ENCODE measurements at places on chromosomes 7 and 10.

DNA sequence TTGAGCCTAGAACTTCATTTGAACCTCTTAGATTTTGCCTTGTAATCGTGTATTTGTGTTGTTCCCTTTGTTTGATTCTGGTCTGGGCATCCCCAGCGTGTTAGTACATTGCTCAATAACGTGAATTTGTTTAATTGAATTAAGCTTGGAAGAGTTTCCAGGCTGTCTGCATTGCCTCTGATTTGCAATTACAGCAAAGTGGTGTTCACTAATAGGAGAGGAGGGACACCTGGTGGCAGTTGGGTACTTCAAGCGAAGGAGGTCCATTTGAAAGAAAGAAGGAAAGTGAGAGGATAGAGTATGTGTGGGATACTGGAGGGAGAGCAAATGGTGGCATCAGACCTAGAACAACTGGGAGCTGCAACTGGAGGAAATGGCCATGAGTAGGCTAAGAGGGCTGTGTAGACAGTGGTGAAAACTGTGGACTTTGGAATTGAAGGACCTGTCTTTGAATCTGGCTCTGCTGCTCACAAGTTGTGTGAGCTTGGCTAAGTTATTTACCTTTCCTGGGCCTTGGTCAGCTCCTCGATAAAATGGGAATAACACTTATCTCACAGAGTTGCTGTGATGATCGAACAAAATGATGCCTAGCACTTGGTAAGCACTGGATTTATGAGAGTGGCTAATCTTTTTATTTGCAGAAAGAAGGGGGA is 15.1 kb downstream of the LSMEM1 start:
- DNase-seq: peak; percentile 67

DNA sequence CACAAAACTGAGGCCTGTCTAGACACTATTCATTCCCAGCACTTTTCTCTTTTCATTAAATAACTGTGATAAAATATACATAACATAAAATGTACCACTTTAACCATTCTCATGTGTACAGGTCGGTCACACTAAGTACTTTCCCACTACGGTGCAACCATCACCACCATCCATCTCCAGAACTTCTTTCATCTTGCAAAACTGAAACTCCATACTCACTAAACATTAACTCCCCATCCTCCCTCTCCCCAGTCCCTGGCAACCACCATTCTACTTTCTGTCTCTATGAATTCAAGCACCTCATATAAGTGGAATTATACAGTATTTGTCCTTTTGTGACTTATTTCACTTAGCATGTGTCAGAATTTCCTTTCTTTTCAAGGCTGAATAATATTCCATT is 53.0 kb downstream of the ARHGAP12 start:
- no peak for DNase-seq

DNA sequence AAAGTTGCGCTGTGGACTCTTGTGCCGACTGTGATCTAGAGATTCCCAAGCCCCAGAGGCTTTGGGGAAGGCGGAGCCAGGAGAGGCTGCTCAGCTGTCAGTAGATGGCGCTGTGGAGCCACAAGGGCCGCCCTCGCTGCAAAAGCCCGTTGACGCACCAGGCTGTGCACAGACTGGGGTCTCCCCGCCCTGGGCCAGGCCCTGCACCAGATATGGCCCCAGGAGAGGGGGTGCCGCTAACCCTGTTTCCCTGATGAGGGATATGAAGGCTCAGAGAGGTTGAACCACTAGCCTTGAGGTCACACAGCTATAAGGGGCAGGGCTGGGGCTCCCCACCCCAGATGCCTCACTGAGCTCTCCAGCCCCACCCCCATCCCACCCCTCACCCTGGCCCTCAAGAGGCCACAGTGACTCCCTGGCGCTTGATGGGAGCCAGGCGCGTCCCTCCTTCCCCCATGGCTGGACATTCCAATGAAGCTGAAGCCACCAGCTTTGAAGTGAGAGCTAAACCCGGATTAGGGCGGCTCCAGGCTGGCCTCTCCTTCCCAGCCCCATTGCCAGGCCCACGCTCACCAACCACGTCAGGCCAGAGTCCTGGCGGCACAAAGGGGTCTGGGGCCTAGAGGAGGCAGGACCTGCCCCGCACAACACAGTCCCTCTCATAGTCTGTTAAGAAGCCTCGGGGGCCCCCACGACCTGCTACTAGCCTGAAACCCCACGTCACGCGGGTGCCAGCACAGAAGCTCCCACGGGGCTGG is 26.4 kb downstream of the MYL10 start:
- DNase-seq: peak; percentile 83

- no peak for DNase-seq
Measured at GRCh38 chr10:127762925-127763324, 25.9 kb downstream of the FOXI2 start.

- DNase-seq: no peak
Measured at GRCh38 chr10:111209692-111210091, 132.9 kb downstream of the ADRA2A start.

DNA sequence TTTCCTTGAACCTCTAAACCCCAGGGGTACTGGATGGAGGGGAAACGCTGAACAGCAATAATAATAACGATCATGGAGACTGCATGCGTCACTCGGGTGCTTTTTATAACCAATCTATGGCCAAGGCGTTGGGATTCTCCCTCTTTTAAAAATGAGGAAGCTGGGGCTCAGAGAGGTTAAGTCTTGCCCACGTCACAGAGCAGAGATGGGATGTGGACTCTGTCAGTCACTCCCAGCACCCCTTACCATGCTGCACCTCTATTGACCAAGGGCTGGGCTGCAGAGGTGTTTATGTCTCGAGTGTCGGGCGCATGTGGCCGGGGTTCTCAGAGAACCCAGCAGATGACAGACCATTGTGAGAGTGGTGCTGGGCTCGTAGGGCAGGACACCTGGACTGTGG is 129.9 kb downstream of the CDH23 start:
- DNase-seq: no peak

DNA sequence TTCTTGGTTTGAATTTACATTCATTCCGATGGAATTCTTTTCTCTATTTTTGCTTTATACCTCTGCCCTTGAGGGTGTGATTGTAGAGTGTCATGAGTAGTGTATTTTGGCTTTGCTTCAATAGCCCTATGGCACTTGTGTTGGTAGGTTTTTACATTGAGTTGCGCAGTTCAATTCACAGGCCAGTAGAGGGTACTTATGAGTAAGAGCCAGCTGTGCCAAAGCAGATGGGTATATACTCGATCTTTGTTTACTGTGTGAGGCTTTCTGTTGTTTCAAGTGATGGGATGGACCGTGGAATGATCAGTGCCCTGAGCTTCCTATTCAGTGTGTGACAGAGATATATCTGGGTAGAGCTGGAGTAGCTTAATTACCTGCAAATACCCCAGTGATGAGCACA is 4.3 kb upstream of the AKR1C3 start:
- DNase-seq: no peak

DNA sequence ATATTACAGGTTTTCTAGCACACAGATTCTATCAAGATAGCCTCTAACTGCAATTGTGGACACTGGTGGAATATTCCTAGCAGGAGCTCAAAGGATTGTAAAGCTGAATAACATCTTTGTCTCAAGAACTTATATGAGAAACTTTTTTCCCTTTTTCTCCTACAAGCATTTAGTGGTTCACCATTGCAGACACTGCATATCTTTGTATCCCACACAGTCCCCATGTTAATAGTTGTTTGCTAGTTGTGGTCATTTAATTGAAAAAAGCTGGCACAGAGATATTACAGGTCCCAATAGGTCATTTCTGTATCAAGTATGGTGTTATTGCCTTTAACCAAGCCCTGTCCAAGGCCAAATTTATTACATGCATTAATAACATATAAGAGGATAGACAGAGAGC is 226.2 kb upstream of the TCF7L2 start:
- no peak for DNase-seq

- DNase-seq: peak; percentile 77
Measured at GRCh38 chr7:4613846-4614548, 68.1 kb upstream of the FOXK1 start.

DNA sequence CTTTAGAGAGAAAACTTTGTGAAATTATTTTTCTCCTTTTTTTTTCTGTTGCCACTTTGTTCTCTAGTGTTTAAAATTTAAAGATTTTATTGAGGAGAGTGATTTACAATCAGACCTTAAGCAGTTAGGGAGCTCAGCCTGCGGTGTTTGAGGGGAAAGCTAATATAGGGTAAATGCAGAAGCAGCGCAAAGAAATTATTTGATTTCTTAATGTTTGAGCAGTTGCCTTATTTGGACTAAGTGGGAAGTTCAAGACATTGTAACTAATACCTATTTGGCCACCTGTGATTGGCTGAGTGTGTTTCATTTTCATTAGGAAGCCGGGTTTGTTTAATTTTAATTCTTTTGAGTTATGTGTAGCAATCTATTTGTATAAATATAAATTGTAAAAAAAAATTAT is 25.3 kb downstream of the WAC start:
- DNase-seq: no peak

DNA sequence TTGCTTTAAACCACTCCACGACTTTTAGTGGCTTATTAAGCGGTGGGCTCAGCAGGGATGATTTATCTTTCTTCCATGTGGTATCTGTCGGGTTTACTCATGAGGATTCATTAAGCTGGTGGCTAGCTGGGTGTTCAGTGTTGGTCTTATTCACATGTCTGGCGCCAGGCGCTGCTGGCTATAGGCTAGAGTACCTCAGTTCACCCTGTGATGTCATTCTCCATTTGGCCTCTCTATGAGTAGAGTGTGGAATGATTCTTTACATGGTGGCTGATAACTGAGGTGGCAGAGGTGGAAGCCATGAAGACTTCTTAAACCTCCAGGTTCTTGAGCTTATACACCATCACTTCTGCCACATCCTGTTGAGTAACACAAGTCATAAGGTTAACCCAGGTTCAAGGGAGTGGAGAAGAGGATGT is 115.4 kb downstream of the MLLT10 start:
- no peak for DNase-seq

DNA sequence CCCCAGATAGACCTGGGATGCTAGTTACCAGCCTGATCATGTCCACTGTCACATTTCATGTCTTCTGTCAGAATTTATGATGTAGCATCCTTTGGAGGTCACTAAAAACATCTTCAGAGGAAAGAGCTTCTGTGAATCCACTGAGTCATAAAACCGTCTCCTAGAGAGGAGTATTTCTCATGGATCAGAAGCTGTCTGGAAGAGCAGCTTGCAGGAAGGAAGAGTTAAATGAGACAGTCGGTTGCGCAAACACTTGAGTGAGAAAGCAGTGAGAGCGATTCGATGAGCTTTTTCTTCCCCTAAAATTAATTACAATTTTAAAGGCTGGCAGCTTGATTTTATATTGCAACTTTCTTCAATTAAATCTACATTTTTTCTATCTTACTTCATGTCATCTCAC is 47.2 kb upstream of the WDR11 start:
- no peak for DNase-seq

GRCh38 chr7:143487061-143487460 is 9.4 kb downstream of the TAS2R41 start:
- DNase-seq: no peak

GRCh38 chr7:24786306-24786705 is 29.0 kb upstream of the GSDME start:
- peak; percentile 21 for DNase-seq

DNA sequence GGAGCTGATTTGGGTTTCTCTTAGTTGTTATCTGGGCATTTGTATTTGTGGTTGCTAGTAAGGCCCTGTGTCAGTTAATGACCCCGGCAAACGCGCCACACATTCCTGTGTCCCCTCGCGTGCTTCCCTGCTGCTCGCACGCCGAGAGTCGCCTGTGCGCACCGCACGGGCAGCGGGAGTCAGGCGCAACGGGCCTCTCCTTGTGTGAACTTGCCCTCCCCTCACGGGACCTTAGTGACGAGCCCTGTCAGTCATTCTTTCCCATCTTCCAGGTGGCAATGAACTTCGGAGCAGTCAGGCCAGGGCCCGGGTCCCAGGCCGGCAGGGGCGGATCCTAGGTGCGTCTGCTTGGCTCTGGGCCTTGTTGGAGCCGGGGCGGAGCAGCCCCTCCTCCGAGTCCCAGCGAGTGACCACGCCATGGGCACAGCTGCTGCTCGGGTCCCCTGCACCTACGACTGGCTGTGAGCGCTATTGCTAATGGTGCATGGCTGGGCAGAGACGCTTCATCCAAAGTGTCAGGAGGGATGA is 12.4 kb upstream of the PRKAR1B start:
- no peak for DNase-seq

GRCh38 chr10:7891634-7892033 is 73.3 kb downstream of the TAF3 start:
- DNase-seq: no peak

- DNase-seq: peak; percentile 89
Measured at GRCh38 chr7:44477063-44477830, 13.2 kb downstream of the NUDCD3 start.

DNA sequence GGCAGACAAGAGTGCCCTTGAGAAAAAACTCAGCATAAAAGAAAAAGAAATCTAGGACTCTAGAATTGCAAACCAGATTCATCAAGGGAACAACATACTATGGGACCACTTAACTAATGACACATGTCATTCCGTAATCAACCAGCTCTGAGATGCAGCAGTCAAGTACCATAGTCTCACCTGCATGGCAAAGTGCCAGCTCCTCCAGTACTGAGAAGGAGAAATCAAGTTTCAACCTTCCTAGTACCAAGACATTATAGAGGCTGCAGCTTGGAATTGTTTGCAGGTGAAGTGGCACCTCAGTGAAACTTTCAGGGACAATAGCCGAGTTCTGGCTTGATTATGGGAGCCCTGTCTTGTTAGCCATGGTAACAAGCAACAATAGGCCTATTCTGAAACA is 11.5 kb downstream of the STEAP1 start:
- no peak for DNase-seq

DNA sequence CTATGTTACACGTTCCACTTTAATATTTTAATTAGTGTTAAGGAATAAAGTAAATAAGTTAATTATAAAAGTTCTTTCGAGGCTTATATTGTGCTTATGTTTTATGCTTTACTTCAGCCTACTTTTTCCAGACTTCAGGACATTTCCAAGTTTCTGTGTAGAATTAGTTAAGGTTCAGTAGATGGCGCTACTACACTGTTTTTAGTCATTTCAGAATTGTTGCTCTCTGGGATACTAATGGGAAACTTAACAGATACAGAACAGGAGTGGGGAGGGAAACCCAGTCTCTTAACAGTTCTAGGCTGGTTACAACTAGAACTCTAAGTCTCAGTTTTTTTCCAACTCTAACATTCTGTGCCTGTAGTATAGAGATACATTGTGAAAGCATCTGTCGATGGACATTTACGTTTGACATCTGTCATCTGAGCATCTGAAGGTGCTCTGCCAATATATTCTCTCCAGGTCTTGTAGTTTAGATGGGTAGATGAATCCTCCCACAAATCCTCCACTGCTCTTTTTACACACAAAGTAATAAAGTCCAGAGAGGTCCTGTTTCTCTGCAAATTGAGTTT is 56.8 kb upstream of the FAM171A1 start:
- peak; percentile 78 for DNase-seq

GRCh38 chr10:113987805-113988204 is 55.9 kb upstream of the ADRB1 start:
- no peak for DNase-seq

- peak; percentile 5 for DNase-seq
Measured at GRCh38 chr10:62652114-62652513, 152.4 kb upstream of the ADO start.

- no peak for DNase-seq
Measured at GRCh38 chr10:72001033-72001395, 36.8 kb downstream of the CHST3 start.

DNA sequence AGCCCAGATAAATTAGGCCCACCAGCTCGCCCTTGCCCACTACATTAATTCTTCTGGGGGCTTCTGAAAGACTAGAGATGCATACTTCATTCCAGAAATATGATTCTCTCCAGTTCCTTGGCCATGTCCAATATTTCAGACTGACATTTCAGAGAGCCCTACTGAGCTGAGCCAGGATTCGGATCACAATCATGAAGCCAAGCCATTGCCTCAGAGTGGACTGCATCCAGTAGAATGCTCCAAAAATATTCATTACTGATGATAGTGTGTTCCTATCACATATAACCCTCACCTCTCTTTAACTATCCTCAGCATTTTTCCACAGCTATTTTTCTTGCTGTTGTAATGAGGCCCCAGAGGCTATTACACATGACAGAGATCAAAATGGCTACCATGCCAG is 38.7 kb downstream of the ARMH3 start:
- DNase-seq: no peak
